RPMI7951 (cell line): ENCODE measurements at places on chromosomes 1 and 21.

- DNase-seq, result no peak
These were observed 3.4 kb upstream of the GRIK3 start for GRCh38 chr1:37037690-37038089.

DNA sequence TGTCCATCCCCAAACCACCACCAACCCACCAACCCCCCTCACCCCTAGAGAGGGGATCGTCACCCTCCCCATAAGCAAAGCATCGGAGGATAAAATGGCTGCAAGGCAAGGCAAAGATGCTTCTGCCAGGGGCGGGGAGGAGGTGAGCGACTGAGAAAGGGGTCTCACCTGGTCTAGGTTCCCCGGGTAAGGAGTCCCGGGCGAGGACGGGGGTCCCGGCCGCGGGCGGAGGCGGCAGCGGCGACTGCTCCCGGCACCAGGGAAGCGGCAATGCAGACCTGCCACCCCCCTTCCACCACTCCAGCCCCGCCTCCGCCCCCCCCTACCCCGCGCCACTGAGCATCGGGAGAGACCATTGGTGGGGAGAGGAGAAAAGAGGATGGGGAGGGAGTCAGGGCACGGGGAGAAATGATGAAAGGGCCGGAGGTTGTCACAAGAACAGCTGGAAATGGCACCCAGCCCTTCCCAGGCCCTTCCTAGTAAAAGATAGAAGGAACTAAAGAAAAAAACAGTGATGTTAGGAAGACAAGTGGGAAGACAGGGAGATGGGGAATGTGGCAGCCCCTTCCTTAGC lies at the start of gene SV2A:
SV2A (minus strand) TSS at position 274 of the 574 bp plus-strand sequence. CDS start 4,004 bp downstream, outside the sequence.
- DNase-seq, result peak; percentile 74

- no peak for DNase-seq
These were observed 346.2 kb downstream of the SMYD3 start for GRCh38 chr1:246160905-246161304.

DNA sequence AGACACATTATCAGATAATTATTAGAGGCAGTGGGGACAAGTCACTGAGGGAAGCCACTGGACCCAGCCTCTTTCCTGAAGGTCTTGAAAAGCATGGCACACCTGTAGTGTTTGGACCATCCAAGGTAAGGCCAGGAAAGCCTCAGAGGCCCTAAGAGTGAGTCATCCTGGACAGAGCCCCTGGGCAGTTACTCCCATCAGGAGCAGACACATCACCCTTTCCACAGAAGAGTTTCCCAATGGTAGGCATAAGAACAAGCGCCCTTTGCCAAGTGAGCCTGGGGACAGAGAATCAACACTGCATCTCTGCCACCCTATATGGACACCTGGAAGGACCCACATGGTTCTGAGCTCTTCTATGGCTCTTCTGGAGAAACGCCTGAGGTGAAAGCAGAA lies 136.0 kb downstream of the PLXNA2 start:
- DNase-seq, result peak; percentile 88

- no peak for DNase-seq
These were observed 1105.3 kb upstream of the TMPRSS15 start for GRCh38 chr21:19508844-19509243.

- peak; percentile 14 for DNase-seq
These were observed 627 bp downstream of the ADARB1 start for GRCh38 chr21:45074818-45075595.

- DNase-seq, result no peak
These were observed 392 bp downstream of the MRPL55 start for GRCh38 chr1:228108742-228109072.

DNA sequence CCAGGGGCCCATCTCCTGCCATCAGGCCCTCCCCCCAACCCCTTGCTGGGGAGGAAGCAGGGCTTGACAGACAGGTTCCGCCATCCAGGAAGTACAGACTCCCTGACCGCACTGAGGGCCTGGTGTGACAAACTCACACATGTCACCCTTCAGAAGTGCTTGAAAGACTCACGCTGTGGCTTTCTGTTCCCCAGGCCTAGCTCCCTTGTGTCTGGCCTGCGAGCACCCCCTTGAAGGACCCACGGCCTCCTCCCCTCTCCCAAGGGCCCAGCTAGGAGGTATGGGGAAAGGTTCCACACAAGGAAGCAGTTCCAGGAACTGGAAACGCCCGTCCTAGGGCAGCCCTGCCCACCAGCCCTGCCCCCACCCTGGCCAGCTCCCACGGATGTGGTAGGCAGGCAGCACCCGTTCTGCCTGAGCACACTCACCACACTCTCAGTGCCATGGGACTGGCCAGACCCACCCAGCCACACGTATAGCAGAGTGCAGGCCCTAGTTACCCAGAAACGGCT lies 26.7 kb downstream of the SLC2A1 start:
- no peak for DNase-seq

- DNase-seq, result no peak
These were observed 22.7 kb downstream of the PLEKHA6 start for GRCh38 chr1:204337036-204337429.

GRCh38 chr1:217402301-217402700 lies 228.6 kb downstream of the GPATCH2 start:
- DNase-seq, result peak; percentile 2

- peak; percentile 44 for DNase-seq
These were observed 77.9 kb downstream of the GFI1 start for GRCh38 chr1:92408825-92409224.

DNA sequence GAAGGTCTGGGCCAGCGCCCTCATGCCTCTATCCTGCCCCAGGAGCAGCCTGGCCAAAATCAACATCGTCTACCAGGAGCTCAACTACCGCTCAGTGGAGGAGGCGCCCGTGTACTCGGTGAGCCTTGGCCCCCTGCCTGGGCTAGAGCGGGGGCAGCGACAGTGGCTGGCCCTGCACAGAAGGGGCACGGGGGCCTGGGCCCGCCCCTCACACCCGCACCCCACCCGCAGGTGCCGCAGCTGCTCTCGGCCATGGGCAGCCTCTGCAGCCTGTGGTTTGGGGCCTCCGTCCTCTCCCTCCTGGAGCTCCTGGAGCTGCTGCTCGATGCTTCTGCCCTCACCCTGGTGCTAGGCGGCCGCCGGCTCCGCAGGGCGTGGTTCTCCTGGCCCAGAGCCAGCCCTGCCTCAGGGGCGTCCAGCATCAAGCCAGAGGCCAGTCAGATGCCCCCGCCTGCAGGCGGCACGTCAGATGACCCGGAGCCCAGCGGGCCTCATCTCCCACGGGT lies 10.8 kb downstream of the SCNN1D start:
- peak; percentile 53 for DNase-seq

- no peak for DNase-seq
These were observed 382.2 kb downstream of the NTNG1 start for GRCh38 chr1:107523061-107523460.

- no peak for DNase-seq
These were observed 1.4 kb upstream of the B4GALT2 start for GRCh38 chr1:43977376-43978263.

GRCh38 chr1:198968866-198969265 lies 330.0 kb downstream of the PTPRC start:
- no peak for DNase-seq

DNA sequence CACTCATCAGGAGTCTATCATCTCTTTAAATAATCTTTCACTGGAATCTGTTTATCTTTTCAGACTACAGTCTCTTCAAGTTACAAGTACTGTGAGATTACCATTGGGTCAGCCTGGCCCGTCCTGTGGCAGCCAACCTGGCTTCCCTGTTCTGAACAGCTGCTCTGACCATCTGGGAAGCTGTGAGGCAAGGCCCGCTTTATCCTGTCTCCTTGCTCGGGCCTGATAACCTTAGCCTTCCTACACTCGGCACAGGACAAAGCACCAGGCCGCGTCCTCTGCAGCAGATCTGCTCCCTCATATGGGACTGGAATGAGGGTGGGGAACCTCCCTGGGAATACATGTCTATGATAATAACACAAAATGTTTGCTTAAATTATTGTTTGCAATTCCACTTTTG lies 113.3 kb downstream of the PTPN14 start:
- no peak for DNase-seq

DNA sequence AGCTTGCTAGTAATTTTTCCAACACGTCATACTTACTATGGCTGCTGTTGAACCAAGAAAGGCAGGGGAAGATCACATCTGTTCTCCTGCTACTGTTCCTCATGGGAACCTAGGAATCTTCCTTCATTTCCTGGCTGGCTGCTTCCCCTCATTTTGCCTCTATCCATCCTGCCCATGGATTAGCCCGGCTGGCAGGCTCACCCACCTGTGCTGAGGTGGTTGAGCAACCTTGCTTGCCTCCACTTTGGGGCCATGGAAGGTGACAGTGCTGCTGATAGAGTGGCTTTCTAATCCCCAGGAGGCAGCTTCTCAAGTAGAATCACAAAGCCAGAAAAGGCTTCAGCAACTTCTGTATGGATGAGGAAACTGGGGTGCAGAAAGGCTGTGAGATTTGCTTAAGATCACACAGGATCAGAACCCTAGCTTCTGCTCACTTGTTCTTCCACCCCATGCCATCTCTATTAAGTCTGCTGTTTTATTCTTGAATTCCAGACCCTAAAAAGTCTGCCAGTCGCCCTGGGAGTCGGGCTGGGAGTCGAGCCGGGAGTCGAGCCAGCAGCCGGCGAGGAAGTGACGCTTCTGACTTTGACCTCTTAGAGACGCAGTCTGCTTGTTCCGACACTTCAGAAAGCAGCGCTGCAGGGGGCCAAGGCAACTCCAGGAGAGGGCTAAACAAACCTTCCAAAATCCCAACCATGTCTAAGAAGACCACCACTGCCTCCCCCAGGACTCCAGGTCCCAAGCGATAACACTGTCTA lies 6.2 kb upstream of the BMP8A start:
- no peak for DNase-seq

DNA sequence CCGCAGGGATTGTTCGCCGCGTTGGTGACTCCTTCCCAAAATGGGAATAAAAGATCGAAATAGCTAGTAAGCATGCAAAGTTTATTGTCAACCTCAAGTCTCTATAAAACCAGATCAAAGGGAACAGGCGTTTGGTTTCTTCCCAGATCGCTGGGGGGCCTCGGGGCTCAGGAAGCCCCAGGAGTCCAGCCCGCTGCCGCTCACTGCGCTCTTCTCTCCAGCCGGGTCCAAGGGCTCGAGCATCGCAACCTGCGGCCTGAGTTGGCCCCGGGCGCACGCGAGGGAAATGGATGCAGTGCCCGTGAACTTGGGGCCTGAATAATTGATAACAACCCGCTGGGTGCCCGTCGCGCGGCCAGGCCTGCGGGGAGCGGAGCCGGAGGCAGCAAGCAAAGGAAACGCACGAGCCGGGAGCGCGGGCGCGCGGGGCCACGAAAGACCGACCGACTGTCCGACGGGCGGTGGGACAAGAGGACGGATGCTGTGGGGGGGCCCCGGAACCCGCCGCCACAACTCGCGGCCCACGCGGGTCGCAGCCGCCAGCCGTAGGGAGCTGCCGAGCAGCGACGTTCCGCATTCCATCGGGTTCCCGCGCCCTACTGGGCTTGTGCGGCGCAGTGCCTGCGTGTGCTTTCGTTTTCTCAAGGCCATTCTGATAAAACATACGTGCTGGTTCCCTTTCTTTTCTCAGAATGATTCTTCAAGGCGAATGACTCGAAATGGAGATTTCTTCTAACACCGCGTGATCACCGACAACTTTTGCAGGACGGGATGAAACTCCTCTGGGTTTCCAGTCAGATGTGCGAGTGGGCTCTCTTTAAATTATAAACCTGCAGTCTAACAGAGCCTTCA lies 14.0 kb upstream of the ALX3 start:
- no peak for DNase-seq

DNA sequence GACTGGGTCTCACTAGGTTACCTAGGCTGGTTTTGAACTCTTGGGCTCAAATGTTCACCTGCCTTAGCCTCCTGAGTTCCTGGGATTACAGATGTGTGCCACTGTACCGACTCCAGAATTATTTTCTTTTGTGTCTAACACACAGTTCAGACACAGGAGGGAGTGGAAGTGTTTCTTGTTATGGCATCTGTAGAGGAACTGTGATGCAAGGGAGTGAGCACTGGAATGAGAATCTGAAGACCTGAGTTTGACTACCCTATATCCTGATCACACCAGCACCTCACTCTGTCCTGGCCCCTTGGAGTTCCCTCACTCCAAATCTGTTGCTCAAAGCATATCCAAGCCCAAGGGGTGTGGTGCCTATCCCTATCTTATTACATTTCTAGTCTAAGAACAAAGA lies 15.2 kb downstream of the OPTC start:
- DNase-seq, result no peak

GRCh38 chr1:89022167-89022959 lies at the start of gene GBP3:
Gene GBP3 (minus strand): TSS chr1:89022866. CDS start chr1:89020721, 2,145 bp downstream.
- DNase-seq, result peak; percentile 70

GRCh38 chr21:35521852-35522505 lies 472.9 kb upstream of the RUNX1 start:
- DNase-seq, result no peak

DNA sequence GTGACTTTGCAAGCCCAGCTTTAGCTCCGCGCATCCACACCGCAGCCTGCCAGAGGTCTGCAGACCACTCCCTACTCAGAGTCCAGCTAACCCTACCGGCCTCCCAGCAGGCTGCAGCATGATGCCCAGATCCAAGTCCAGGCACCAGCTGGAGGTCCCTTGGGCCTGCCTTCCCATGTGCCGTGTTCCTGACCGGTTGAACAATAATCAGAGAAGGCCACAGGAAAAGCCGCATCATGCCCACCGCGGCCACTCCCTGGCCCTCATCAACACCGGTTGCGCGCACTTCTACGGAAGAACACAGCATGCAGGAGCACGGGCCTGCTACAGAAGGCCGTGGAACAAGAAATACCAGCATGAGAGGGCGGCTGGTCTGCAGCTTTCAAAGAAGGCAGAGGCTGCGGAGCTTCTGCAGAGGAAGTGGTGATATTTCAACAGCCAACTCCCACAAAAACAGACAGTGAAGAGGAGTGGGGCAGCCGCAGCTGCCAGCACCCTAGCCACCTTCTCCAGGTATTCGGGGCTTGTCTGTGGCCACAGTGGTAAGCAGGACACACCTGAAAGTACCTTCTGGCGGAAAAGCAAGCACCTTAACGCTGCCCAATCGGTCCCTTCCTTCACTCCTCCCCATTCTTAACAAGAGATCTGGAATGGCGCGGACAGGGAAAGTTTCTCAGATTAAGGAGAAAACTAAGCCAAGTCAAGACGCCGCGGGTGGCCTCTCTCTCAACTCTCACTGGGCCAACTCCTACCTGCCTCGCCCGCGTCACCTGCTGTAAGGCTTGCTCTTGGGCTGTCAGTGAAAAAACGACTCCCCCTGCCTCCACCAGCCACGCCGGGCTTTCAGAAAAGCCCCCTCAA lies 1.5 kb downstream of the PGBD5 start:
- no peak for DNase-seq

DNA sequence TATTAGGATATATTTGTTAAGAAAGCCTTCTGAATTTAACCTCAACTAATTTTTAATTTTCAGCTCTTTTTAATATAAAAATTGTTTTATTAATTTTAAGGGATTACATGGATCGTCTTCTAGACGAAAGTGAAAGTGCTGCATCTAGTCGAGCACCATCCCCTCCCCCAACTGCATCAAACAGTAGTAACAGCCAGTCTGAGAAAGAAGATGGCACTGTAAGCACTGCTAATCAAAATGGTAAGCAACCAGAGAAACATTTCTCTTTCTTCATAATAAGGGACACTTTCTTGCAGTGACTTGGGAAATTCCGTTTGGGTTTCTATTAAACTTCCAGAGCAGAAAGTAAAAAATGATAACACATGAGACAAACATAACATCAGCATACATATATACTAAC lies 56.9 kb downstream of the MIER1 start:
- peak; percentile 62 for DNase-seq
